ENCODE measurements at places on chromosomes 2 and 18.

DNA sequence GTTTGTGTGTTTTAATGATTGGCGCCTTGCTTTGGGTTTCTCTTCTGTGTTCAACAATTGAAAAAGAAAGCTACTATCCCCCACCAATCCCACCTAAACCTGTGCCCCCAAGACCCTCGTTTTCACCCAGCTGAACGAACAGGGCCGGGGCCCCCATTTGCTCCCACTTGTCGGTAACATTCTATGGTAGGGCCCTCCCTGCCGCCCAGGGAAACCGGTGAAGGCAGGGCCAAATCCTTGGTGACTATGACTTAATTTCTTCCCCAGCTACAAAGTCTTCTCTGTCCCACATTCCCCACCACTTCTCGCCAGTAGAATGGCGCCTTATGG is 598 bp upstream of the SNRNP200 start:
- DNase-seq = peak; percentile 32

- DNase-seq = no peak
These were observed 1075.2 kb upstream of the NRXN1 start for GRCh38 chr2:52107124-52107523.

GRCh38 chr2:141029428-141030078 is 1101.3 kb downstream of the LRP1B start:
- no peak for DNase-seq

DNA sequence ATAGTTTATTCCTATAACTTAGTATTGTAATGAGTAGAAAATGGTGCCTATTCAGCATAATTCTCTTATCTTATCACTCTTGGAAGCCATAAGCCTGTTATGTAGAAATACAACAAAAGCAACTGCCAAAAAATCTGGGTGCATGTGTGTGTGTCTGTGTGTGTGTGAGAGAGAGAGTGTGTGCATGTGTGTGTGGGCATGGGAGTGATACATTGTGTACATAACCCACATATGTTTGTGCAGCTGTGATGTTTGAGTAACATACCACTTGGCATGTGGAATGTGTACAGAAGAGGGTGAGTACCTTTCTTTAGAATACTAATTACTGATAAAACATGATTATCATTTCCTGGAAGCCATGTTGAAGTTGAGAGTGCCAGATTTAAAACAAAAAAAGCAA is 642.3 kb upstream of the SYT4 start:
- no peak for DNase-seq

- DNase-seq = no peak
These were observed 1012.4 kb upstream of the GYPC start for GRCh38 chr2:125643585-125643984.

- DNase-seq = peak; percentile 13
These were observed 49.8 kb upstream of the LGALSL start for GRCh38 chr2:64404002-64404731.

DNA sequence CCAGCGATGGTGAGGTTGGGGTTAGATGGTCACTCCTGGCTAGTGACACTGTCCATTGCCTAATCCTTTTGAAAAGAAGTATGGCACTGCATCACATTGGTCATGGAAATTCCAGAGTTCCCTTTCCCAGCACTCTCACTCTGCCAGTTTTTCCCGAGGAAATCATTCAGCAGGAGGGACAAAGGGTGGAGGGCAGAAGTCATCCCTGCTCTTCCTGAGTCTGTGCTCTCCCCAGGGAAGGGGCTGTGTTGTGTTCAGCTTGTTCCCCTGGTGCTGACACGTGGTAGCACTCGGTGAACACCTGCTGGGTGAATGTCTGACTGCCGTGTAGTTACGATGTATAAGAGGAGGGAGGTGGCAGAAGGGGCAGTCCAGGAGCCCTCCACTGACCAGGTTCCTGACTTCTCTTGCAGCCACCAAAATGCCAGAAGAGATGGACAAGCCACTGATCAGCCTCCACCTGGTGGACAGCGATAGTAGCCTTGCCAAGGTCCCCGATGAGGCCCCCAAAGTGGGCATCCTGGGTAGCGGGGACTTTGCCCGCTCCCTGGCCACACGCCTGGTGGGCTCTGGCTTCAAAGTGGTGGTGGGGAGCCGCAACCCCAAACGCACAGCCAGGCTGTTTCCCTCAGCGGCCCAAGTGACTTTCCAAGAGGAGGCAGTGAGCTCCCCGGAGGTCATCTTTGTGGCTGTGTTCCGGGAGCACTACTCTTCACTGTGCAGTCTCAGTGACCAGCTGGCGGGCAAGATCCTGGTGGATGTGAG is 21.6 kb downstream of the STEAP3 start:
- DNase-seq = no peak

GRCh38 chr18:21293479-21293878 is 51.4 kb downstream of the GREB1L start:
- no peak for DNase-seq

- no peak for DNase-seq
These were observed 886.7 kb downstream of the SUCLG1 start for GRCh38 chr2:83572400-83572799.

GRCh38 chr2:165245081-165245793 is 6.0 kb downstream of the SCN2A start:
- DNase-seq = no peak

DNA sequence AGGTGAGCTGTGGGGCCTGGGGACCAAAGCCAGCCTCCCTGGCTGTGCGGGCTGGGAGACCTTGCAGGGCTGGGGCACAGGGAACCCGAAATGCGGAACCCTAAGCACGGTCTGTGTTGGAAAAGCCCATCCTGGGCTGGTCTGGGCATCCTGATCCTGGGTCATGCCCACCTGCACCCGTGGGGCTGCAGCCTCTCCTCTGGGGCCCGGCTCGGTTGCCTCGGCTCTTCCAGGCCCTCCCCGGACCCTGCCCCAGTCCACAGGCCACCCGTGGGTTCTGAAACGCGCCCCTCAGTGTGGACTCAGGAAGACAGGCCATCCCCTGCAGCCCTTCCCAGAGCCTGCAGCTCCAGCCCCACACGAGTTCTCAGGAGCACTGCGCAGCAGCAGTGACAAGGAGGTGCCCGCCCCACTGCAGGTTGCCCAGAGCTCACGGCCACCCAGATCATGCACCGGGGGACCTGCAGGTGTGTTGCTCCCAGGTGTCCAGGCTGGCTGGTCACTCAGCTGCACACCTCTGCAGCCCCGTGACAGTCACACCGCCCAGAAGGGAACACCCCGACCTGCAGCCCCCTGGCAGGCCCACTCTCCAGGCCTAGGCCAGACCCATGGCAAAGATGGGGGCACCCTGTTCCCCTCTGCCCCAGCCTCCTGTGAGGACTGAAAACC is 12.2 kb upstream of the NFATC1 start:
- no peak for DNase-seq

GRCh38 chr2:214649440-214650205 is 159.9 kb downstream of the BARD1 start:
- no peak for DNase-seq

DNA sequence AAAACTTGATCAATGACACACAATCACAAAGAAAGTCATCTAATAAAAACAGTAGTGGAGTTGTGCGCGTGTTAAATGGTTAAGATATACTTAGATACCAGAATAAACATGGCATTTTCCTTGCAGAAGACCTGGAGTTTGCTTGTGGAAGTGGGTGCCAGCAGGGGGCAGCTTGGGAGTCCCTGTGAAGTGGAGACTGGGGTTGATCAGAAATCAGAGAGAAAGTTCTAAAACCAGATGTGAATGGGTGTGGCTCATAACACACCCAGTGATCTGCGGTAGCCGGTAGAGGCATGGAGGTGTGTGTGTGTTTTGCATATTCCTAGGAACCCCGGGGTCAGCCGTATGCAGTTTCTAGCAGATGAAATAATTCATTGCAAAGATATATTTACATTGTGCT is 300.1 kb upstream of the TRIB2 start:
- DNase-seq = peak; percentile 77

DNA sequence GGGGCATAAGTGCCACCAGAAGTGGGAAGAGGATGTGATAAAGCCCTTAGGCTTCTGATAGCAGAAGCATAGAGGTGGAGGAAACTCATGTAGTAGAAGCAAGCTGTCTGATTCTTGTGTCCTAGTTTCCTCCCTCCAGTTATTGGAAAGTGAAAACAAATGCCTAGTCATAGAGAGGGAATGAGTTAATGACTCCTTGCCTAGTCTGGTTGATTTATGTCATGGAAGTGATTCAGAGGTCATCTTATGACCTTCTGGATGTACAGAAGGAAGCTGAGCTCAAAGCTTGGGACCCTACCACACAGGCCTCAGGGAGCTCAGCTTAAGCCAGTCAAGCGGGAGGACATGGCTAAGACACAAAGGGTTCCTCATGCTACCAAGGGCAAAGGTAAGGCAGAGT is 232.2 kb downstream of the THSD7B start:
- no peak for DNase-seq

DNA sequence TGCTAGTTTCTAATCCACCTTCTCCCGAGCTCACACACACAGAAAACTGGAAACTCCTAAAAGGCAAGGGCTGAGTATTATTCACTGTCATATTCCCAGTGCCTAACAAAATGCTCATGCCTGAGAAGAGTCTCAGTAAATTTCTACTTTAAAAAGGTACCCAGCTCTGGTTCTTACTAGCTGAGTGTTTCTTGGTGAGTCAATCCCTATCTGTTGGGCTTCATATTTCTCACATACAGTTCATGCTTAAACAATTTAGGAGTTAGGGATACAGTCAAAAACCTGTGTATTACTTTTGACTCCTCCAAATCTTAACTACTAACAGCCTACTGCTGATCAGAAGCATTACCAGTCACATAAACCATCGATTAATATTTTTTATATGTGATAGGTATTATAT is 204.9 kb downstream of the EN1 start:
- DNase-seq = no peak

- no peak for DNase-seq
These were observed 101.5 kb downstream of the SCG2 start for GRCh38 chr2:223500709-223501108.

GRCh38 chr18:5900262-5900661 is 4.9 kb upstream of the TMEM200C start:
- no peak for DNase-seq

DNA sequence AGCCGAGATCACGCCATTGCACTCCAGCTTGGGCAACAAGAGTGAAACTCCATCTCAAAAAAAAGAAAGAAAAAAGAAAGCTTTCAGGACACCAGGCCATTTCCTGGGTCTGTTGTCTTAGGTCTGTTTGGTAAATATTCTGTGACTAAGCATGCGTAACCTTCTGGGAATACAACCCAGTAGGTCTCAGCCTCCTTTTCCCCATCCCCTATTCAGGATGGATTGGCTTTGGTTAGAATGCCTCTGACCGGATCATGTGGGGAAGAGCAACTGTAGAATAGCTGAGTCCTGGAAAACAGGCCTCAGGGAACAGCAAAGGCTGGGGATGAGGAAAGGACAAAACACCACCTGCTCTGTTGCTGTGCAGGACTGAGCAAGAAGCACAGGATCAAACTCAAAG is 1.6 kb upstream of the PDCL3 start:
- DNase-seq = no peak

- peak; percentile 43 for DNase-seq
These were observed at the start of gene DTNA for GRCh38 chr18:34709750-34710441. TSS of gene DTNA (plus strand) at chr18:34710298. CDS start at chr18:34755977, 45,679 bp downstream.

DNA sequence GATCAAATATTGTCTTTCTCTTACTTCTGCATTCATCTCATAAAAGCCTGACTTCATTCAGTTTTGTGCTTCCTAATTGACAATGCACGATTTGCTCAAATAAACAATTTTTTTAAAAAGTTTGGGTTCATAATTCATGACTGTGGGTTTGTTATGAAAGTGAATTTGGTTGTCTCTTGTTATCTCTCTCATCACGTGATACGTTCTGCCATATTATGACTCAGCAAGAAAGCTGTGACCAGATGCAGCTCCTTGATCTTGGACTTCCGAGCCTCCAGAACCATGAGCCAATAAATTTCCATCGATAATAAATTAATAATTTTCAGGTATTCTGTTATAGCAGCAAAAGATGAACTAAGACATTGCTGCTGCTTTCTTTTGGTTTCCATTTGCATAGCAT is 156.5 kb upstream of the LRATD1 start:
- DNase-seq = no peak

GRCh38 chr2:75894170-75894569 is 183.5 kb upstream of the GCFC2 start:
- DNase-seq = no peak

DNA sequence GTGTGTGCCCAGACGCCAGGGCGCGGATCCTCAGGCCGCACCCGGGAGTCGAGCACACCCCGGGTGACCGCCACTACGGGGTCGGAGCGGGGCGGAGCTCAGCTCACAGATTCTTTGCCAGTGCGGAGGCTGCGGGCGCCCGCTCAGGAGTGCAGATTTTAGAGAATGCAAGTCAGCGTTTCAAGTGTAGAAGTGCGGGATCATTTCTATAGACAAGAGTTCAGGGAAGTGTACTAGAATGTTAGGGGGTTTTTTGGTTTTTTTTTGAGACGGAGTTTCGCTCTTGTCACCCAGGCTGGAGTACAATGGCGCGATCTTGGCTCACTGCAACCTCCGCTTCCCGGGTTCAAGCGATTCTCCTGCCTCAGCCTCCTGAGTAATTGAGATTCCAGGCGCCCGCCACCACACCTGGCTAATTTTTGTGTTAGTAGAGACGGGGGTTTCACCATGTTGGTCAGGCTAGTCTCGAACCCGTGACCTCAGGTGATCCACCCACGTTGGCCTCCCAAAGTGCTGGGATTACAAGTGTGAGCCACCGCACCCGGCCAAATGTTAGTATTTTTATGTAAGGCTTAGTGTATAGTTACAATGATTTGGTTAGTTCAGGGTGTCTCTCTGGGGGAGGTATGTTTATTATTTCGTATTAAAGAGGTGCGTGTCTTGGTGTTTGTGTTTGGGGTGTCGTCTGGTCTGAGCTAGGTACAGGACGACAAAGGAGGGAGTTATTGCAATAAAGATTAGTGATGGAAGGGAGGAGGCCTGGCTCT is 619 bp upstream of the FAM168B start:
- DNase-seq = peak; percentile 77

GRCh38 chr2:121705958-121706357 is 30.7 kb downstream of the NIFK start:
- no peak for DNase-seq

GRCh38 chr18:76263046-76264005 is 231.7 kb downstream of the ZNF516 start:
- no peak for DNase-seq

GRCh38 chr2:138212434-138212833 is 248.2 kb downstream of the HNMT start:
- DNase-seq = no peak

GRCh38 chr2:236565879-236566402 is 3.7 kb upstream of the ACKR3 start:
- DNase-seq = no peak

DNA sequence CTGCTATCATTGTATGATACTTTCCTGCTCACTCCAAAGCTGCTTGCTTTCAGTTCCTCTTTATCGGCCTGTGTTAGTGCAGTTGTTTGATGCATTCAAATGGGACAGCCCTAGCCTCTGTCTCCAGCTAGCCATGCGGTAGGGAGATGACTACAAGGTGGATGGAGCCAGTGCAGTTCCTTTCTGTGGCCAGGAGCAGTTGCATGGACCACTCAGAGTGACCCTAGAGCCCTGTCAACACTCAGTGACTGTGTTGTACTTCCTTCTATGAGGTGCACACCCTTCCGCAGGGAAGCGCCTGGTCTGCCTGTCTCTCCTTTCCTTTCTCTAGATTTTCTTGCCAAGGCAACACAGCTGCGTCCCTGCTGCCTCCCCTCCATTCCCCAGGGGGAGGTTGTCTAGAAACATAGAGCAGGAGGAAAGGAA is 33.8 kb downstream of the KCNS3 start:
- no peak for DNase-seq

GRCh38 chr2:173235947-173236803 is 118.5 kb upstream of the CDCA7 start:
- DNase-seq = no peak

GRCh38 chr2:54673501-54673998 is 49.9 kb upstream of the EML6 start:
- peak; percentile 20 for DNase-seq
